ENCODE measurements at places on chromosomes 12 and 14.

DNA sequence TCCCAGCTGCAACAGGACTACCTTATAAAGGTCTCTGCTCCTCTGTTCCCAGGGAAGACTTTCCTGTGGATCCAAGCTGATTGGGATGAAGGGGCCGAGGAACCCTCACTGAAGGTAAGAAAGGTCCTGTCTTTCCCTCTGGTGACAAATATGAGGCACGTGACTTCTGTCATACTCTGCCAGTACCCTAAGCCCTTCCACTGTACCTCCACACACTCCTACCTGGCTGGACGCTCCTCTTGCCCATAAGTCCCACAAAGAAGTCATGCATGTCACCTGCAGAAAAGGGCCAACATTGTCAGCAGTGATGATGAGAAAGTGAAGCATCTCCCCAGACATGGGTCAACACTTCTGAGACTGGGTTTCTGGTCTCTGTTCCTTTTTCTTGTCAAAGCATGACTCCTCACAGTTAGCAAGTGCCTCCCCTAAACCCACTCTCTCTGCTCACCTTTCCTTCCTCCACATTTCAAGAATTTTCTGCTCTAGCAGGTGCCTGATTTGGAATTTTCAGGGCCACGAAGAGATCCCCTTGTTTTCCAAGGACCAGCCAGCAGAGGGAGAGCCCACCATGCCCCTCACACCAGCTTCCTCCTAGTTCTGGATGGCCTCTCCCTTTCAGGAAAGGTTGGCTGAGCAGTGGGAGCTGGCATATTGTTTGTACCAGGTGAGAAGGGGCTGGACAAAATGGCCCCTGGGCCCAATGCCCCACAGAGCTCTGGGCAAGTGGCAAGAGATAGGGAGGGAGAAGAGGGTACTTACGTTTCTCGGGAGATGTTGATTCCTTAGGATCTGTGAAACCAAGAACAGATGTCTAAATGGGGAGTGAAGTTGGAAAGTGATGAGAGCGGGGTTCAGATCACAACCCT, 3.5 kb downstream of the TAC3 start:
- no peak for DNase-seq

DNA sequence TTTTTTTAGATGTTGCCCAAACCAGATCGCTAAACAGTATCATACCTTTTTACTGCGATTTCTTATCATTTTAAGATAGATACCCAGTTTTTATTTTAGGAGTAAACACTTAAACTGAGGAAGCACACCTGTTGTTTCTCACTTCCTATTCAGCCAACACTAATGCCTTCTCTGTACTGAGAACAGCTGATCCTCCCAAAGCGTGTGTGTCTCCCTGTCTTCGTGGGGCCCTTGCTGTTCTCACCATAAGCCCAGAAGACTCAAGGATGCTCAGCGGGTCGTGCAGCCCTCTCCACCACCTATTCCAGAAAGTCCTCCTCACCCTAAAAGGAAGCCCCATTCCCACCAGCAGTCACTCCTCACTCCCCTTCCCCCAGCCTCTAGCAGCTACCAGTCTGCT, 14.8 kb downstream of the PPP2R5C start:
- no peak for DNase-seq

GRCh38 chr14:59768855-59769375, 101.7 kb downstream of the RTN1 start:
- no peak for DNase-seq

GRCh38 chr12:123889848-123890535, 82.6 kb downstream of the CCDC92 start:
- no peak for DNase-seq

DNA sequence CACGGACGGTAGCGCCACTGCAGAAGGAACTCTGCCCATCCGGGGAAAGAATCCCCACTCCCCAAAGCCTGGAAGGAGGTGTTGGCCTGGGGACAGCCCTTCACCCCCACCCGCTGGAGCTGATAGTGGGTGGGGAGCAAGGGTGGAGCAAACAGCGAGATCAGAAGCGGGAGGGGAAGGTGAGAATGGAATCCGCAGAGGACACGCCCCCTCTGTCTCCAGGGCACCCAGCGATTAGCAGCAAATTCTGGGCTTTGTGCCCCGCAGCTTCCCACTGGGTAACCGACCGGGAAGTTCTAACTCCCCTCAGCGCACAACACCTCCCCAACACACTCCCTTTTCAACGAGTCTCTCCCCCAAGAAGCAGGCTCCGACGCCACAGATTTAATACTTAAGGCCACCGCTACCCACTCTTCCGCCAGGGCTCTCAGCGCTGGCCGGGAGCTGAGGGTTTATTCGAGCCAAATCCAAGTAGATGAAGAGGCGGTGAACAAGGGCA, 1.4 kb downstream of the SLC25A29 start:
- peak; percentile 64 for DNase-seq

DNA sequence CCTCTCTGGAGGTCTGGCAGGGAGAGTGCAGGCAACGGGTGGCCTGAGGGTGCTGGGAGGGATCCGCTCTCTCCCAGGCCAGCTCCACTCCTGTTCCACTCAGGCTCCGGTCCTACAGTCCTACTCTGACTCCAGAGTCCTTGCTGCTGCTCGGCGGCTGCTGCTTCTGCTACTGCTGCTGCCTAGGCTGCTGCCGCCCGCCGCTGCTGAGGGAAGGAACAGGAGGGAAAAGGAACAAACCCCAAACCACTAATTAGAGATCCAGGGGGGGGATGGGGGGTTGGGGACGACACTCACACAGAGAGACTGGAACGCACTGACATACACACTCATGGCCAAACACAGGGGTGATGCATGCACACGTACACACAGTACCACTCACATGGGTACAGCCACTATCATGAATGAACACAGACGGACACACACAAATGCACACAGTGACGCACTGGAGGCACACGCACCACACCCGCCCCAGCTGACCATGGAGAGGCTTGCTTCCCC, at the start of gene SP7:
SP7 (minus strand) TSS at position 174 of the 501 bp plus-strand sequence. CDS start 708 bp downstream, outside the sequence.
- no peak for DNase-seq

GRCh38 chr12:89062996-89063395, 289.3 kb downstream of the DUSP6 start:
- no peak for DNase-seq
